ENCODE measurements at places on chromosomes 4 and X.

DNA sequence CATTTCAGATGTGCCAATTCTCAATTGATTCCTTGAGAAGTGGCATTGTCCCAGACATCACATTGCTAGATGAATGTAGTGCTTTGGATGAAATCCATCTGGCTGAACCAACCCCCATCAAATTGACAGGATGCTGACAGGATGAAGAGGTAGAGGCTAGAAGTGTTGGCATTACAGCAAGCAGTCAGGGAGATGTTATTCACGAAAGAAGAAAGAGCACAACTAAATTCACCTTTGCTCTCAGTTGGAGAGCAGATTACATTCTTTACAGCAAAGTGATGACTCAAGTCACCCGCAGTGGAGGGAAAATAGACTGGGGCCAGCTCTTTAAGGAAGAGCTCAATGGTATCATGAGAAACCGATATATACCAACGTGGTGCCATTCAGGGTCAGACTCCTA is 259.6 kb downstream of the C4orf33 start:
- DNase-seq = peak; percentile 28

GRCh38 chr4:113147498-113148111 is 98.2 kb downstream of the ANK2 start:
- no peak for DNase-seq

GRCh38 chr4:161856711-161857326 is 307.0 kb downstream of the FSTL5 start:
- peak; percentile 50 for DNase-seq

- DNase-seq = peak; percentile 80
Observed at GRCh38 chr4:153249199-153250041, 45.2 kb downstream of the TRIM2 start.

DNA sequence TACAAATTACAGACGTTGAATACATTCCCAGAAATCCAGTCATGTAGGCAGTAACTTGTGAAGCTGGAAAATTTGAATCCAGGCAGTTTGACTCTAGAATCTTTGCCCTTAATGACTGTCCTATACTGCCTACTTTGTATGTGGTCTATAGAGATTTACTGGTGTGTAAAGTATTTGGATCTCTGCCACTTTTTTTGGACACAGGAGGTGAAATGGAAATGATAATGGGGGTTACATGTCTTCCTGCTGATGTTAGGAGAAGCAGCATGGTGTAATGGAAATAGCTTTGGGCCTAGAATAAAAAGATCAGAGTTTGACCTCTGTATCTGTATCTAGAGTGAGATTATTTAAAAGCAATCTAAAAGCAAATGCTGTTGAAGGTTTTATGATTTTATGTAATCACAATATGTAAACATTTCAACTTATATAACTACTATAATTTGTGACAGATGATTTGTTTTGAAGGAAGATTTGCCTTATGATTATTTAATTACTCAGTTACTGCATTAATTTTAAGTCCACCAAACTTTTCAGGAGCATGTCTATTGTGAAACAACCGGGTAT is 3.3 kb downstream of the COL4A5 start:
- no peak for DNase-seq

DNA sequence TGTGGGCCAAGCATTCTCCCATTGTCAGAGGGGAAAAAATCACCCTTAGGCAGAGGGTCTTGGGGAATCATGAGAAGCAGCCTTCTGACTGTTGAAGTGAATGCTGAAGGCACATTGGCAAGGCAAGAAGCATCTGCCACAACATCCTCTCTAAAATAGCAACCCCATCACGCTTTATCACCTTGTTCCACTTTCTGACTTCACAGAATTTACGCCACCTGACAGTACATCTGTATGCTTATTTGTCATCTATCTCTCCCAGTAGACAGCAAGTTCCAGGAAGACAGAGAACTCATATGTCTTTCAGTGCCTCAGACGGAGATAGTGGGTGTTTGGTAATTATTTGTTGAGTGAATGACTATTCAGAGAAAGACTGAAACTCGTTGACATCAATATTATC is 68.4 kb upstream of the SCML1 start:
- DNase-seq = no peak

DNA sequence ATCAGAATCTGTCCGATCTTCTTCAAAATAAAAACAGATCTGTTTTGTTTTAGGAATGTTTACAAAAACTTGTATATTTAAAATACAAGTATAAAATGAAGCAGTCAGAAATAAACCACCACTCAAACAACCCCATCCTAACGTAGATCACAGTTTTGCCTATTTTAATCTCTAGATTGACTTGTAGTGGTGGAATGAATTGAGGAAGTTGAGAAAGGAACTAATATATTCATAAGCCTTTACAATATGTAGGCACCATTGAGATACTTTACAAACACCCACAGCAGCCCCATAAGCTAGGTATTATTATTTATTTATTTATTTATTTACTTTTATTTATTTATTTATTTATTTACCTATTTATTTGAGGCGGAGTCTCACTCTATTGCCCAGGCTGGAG is 52.3 kb upstream of the KLF3 start:
- DNase-seq = no peak

GRCh38 chr4:173511787-173512361 is 18.2 kb downstream of the HAND2 start:
- DNase-seq = no peak

DNA sequence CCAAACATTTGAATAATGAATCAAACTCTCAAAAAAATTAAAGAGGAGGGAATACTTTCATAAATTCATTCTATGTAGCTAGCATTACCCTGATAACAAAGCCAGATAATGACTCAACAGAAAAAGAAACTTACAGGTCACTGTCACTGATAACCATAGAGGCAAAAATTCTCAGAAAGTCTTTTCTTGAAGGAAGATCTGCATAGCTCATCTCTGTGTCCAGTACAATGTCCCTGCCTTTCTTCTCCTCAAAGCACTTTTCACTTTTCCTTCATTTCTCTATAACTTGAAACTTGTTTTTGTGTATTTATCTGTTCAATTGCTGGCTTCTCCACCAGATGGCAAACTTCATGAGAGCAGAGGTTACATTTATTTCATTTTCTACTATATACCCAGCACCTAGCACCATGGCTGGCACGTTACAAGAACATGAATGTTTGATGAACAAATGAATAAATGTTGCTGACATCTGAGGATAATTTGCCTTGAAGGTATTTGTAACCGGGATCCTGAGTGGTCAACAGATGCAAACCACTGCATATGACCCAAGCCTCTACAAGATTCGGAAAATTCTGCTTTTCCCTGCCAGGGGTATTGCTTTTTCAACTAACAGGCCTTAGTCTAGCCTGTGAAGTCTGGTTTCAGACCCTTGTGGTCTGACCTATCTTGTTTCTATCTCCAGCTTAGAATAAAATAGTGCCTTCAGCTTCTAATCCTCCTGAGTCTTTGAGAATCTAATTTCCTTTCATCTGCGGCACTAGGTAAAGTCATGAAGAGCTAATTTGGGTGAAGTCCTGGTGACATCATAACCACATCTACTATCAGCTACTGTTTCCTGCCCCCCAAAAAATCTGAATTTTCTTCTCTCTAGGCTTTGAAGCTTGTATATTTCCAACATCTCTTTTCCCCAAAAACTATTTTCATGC is 52.5 kb upstream of the ANTXR2 start:
- peak; percentile 50 for DNase-seq

DNA sequence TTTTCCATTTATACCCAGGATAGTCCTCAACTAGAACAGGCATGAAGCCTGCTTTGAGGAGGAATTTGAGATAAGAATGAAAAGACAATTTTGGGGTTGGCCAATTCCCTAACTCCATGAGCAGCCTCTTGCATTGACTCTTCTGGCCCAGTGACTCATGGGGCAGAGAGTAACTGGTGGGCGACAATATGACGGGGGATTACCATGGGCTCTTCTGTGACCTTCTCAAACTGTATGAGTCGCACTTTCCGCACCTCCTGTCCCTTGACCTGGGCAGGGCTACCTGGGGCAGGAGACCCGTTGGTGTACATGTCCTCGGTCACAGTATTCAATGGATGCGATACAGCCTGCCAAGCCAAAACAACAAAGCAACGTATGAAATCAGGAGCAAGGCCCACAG is 13.3 kb downstream of the MPP1 start:
- no peak for DNase-seq

GRCh38 chrX:150081076-150081475 is 142.8 kb upstream of the EOLA2 start:
- DNase-seq = no peak

- DNase-seq = no peak
Observed at GRCh38 chr4:60579335-60579734, 620.8 kb upstream of the ADGRL3 start.

GRCh38 chr4:155468282-155468681 is 91.5 kb upstream of the MAP9 start:
- DNase-seq = no peak

DNA sequence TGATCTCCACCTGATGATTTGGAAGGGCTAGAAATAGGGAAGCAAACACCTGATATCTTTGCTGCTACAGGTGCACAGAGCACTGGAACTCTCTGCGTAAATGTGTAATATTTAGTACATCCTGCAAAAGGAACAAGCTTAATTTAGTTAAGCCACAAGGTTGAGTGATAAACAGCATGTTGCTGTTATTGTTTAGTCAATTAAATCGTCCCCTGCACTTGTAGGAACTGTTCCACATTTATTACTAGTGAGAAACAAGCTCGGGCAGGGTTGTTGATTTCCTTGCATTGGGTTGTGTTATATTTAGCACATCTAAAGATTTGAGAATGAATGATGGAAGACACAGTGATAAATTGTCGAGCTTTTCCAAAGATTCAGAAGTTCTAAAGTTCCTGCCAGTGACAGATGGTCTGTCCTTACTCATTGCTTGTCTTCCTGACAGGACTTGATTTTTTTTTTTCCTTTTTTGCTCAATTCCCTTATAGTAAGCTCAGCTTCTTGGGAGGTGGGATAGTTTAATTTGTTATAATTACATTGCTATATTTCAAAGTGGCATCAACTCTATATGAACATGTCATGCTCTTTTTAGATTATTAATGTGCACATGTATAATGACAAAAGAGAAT is 627.0 kb upstream of the ATOH1 start:
- no peak for DNase-seq

DNA sequence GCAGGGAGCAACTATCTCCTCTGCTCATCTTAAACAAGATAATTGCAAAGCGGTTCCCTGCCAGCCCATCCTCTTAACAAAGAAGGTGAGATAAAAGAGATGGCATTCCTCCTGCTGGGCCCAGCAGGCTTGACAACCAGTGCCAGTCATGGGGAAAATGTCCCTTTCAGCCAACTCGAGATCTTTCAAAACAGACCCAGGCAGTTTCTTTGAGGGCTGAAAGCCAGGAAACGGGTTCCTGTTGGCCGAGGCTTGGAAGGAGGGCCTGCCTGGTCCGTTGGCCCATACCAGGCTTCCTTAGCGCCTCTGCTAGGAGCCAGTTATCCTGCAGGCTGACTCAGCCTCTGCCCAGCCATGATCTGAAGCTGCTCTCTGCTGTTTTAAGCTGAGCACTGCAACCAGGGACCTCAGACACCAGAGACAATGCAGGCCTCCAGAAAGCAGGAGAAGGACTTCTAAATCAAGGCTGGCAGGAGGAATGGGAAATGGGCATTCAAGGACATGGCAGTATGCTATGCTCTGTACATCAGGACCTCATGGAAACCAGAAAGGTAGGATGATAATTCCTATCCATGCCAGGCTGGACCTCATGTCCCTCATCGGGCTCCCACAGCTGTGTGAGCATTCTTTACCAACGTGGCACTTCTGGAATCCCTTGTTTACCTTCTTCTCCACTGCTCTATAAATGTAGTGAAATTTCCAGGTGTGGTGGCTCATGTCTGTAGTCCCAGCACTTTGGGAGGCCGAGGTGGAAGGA is 42.4 kb upstream of the SLC2A9 start:
- DNase-seq = peak; percentile 89

DNA sequence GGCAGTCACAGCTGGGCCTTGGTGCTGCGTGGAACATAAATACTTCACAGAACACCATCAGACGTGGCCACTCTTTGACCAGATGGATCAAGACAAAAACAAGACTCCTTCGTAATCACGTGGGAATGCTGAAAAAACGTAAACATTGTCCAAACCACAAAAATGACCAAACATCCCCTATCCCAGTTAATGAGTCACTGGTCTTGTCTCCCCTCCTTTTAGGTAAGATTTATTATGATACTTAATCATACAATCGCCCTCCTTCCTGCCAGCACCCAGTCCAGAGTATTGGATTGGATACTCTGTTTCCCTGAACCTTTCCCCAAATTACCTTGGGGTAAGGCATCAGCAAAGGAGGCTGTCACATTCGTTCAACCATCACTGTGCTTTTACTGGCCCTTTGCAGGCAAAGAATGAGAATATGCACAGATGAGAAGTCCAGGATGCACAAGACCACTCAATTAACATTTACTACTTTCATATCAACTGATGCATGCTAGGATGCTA is 601 bp upstream of the TCEANC start:
- peak; percentile 95 for DNase-seq

GRCh38 chr4:157291071-157291470 is 70.5 kb downstream of the GRIA2 start:
- DNase-seq = no peak

DNA sequence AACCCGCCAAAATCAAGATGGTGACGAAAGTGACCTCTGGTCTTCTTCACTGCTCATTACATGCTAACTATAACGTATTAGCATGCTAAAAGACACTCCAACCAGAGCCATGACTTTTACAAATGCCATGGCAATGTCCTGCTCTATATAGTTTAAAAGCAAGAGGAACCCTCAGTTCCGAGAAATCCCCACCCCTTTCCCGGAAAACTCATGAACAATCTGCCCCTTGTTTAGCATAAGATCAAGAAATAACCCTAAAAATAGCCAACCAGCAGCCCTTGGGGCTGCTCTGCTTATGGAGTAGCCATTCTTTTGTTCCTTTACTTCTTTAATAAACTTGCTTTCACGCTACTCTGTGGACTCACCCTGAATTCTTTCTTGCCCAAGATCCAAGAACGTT is 463.5 kb upstream of the FAM241A start:
- no peak for DNase-seq

DNA sequence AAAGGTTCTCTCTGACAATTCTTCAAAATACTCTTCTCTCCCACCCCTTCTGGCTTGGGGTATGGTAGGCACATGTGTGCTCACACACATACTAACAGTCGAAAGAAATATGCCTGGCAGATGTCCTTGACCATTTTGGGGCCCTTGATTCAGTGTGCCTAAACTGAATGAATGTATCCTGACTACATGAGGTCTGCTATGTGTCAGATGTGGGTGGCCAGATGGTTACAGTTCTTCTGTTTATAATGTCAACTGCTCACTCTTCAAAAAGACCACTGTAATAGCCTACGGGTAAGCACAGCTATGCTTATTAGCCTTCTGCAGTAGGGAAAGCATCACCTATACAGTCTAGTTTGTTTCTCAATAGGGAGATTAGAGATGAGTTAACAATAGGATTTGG is 63.7 kb upstream of the VEGFC start:
- no peak for DNase-seq

- DNase-seq = peak; percentile 77
Observed at GRCh38 chr4:41339812-41340809, 83.4 kb downstream of the UCHL1 start.
